Kidney glomerular epithelial cell (primary cell): ENCODE measurements at places on chromosomes 7 and 10.
A peak's percentile ranks its signal among the peaks of the same experiment; 100 is the strongest.

- no peak for DNase-seq
These were observed 322.6 kb upstream of the KIAA1217 start for GRCh38 chr10:23886355-23886754.

GRCh38 chr10:22222236-22223190, 4.7 kb upstream of the EBLN1 start:
- no peak for DNase-seq

GRCh38 chr10:68105820-68106219, 3.5 kb upstream of the MYPN start:
- DNase-seq = no peak

DNA sequence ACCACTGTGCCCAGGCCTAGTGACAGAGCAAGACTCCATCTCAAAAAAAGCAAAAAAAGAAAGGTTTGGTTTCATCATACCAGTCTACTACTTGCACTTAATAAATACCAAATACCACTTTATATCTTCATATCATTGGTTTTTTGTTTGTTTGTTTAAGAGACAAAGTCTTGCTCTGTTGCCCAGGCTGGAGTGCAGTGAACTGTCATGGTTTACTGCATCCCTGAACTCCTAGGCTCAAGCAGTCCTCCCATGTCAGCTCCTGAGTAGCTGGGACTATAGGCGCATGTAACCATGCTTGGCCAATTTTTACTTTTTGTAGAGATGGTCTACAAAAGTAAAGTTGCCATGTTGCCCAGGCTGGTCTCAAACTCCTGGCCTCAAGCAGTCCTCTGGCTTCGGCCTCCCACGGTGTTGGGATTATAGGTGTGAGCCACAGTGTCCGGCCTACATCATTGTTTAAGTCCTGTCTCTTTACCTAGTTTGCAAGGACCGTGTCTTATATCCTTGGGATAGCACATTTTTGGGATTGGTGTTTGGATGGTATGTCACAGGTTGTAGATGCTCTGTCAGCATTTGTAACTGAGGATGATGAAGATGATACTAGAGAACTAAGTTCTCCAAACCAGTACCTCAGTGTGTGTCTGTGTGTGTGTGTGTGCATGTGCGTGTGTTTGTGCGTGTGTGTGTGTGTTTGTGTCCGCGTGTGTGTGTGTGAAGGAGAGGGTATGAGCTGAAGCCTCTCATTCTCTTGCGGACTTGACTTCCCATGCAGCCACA, 9.3 kb downstream of the LMTK2 start:
- no peak for DNase-seq

DNA sequence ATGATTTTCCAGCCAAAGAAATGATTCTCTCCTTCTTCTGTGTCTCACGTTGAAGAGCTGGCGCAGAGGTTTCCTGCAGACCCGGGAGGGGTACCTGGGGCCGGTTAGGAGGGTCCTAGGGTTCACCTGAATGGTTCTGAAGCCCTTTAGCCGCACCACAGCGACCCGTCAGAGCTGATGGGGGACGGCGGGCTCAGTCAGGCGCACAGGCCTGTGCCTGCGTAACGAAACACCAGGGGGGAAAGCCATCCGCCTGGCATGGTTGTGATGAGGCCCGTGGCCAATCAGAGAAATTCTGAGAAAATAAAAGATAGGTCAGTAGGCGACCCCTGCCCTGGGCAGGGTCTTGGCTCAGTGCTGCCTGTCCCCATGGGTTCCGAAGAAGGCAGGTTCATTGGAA, 35.6 kb downstream of the FAM20C start:
- no peak for DNase-seq

GRCh38 chr10:18620856-18621255, 30.5 kb downstream of the NSUN6 start:
- no peak for DNase-seq

GRCh38 chr10:71933651-71934050, 30.5 kb upstream of the CHST3 start:
- no peak for DNase-seq

DNA sequence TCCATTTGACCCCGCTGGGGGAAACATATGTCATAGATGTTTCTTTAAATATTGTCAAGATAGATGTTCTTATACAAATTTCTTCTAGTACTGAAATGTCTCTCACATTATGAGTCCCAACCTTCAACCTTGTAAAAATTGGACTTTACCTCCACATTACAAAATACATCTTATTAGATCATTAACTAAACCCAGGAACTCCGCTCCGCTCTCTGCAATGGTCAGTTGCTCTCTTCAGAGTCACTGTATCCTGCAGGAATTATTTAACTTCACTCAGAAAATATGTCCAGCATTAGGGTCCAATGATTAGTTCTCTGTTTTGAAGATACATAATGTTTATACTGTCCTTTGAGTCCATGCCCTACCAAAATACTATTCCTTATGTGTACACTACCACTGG, 8.5 kb upstream of the AKR1D1 start:
- no peak for DNase-seq

DNA sequence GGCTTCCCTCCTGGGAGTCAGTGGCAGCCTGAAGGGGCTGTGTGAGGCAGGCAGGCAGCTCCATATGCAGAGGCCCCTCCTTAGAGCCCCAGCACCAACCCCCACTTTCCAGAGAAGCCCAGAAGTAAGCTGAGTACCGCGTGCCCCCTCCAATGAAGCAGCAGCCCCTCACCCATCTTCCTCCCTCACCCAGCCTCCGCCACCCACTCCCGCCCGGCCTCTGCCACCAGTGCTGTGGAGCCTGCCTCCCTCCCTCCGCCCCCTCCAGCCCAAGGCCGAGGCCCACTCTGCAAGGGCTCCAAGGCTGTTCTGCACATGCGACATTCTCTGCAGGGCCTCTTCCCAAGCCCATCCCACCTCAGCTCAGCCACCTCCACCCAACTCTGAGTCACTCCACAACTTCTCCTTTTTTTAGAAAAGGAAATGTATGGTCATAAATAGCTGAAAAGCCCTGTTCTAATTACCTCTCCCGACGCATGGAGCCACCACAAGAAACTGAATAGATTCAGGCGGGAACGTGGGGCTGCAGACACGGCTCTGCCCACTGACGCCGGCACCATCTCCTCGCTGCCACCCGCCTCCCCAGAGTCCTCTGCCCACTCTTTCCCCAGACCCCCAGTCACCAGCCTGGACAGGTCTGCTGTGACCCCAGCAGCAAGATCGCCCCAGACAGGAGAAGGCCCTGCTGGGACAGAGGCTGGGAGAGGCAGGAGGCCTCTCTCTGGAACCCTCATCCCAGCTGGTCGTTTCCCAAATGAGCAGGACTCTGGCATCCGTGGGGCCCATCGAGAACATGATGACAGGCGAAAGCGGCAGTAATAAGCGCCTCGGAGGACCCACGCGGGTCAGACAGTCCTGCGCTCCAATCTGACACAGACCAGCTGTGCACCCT, 213.9 kb downstream of the MAD1L1 start:
- DNase-seq = no peak

DNA sequence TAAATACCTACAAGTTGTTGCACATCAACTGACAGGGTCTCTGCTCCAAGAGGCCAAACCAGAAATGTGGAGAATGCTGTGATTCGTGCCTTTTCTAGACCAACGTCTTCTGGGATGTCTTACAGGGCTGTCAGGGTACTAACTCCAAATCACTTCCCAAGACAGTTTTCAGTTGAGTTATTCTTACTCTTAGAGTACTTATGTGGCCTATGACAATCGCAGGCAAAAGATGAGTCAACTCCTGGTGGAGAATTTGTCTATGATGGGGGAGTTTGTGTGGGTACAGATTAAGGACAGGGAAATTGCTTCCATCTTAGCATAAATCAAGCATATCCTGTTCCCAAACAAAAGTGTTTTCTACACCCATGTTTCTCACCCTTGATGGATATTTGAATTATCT, 734.8 kb downstream of the TNS3 start:
- no peak for DNase-seq

DNA sequence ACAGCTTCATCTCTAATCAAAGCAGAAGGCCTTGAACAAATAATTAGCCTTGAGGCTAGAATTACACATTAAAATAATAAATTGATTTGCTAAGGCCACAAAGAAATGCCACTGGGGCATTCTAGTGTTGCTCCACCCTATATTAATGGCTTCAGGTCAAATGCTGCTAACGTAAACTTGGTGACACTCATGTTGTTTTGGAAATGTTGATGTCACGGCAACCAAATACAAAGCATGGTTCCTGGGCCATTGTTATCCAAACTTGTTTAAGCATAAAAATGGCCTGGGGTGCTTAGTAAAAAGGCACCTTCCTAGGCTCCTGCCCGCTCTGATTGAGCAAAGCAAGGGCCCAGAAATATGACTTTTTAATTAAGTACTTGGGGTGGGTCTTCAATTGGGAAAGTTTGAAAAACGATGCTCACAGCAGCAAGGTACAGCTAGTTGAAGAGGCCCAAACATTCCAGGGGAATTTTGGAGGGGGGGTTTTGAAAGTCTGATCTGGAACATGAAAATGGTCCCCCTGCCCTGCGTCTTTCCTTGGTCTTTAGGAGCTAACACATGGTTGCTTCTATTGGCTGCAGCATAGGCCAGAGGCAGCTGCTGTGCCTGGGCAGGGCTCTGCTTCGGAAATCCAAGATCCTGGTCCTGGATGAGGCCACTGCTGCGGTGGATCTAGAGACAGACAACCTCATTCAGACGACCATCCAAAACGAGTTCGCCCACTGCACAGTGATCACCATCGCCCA, 67.8 kb downstream of the ABCC2 start:
- DNase-seq = no peak

DNA sequence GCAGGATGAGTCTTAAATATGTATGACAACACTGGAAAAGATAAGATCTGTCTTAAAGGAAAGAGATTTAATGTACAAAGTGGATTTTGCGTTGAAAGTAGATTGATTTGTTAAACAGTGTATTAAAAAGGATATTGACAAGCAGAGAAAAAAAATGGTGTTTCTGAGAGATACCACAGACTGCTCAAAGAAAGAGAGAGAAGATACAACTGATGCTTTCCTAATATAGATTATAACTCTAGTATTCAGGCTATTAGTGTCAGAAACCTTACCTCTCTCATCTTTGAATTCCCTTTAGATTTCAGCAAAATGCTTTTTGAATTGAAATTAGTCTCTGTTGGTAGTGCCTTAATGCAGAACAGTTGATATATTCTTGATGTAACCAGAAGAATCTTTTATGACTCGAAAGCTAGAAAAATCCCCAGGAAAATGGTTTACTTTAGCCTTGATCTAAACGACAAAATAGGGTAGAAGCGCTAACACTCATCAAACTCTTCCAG, 550.7 kb downstream of the INHBA start:
- DNase-seq = no peak

DNA sequence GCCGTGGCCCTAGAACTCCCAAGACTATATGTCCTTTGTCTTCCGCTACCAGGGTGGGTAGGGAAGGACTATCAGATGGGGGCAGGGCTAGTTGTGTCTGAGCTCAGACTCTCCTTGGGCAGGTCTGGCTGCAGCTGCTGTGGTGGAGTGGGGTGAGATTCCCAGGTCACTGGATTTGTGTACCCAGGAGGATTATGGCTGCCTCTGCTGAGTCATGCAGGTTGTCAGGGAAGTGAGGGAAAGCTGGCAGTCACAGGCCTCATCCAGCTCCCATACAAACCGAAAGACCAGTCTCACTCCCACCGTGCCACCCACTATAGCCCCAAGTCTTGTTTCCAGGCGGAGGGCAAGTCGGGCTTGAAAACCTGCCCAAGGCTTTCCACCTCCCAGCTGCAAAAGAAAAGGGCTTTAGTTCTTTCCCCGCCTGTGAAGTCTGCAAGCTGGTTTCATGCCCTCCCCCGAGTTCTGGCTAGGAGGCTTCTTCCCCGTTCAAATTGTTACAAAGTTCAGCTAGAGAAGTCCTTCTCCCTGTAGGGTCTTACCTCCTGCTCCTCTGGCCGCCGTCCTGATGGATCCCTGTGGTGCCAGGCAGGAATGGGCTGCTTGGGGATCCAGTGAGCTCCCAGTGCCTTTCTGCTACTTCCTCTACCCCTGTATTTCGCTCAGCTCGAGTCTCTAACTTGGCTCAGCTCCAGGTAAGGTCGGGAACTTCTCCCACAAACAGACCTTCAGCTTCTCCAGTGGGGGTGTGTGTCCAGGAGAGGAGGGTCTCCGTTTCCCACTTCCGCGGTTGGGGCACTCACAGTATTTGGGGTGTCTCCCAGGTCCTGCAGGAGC, 106.8 kb upstream of the FGL2 start:
- DNase-seq = peak; percentile 11

DNA sequence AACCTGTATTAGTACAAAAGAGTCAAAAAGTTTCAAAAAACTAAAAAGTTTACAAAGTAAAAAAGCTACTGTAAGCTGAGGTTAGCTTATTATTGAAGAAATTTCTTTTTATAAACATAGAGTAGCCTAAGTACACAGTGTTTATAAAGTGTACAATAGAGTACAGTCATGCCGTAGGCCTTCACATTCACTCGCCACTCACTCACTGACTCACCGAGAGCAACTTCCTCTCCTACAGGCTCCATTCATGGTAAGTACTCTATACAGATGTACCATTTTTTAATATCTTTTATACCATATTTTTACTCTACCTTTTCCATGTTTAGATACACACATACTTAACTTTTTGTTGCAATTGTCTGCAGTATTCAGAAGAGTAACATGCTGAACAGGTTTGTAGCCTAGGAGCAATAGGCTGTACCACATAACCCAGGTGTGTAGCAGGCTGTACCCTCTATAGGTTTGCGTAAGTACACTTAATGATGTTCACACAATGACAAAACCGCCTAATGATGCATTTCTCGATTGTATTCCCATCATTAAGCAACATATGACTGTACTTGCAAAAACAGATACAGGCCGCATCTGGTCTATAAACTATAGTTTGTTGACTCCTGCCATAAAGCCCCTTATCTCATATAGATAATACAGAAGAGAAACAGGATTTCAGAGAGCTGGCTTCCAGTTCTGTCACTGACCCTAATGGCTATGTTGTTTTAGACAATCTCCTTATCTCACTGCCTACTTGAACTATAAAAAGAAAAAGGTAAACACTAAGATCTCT, 438.8 kb downstream of the HTR7 start:
- peak; percentile 76 for DNase-seq
